Anterior cingulate cortex (tissue), 58 donors: ENCODE measurements at places on chromosomes 2 and 18.
A peak's percentile ranks its signal among the peaks of the same experiment; 100 is the strongest.

GRCh38 chr2:26933431-26934334 is 36.8 kb upstream of the MAPRE3 start:
- DNase-seq = no peak

- no peak for DNase-seq
Measured at GRCh38 chr2:218570850-218571249, 2.2 kb downstream of the CNOT9 start.

DNA sequence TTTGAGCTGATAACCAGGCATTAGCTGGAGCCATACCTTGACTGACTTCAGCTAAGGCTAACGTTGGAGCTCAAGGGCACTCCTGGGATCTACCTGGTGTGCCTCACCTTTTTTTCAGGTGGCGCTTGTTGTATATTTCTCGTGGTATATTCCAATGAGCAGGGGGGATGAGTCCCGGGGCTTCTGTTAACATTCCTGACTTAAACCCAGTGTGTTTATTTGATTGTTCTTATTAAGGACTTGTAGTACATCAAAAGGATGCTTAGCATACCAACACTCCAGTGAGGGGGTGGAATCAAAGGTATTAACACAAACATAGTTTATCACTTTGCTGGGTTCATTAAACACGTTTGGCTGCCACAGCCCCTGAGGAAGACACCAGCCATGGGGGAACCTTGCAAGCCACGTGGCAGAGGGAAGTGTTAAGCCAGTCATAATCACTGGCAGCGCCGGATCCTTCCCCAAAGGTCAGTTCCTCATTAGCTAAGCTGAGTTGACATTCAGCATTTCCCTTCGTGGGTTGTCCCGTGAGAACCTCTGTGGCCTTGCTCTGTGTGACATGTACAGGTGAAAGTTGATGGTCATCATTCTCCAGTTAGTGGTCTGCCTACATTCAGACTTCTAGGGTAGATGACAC is 119.5 kb upstream of the MCFD2 start:
- DNase-seq = peak; percentile 43

GRCh38 chr2:233255151-233255550 is 3.7 kb downstream of the ATG16L1 start:
- DNase-seq = no peak

DNA sequence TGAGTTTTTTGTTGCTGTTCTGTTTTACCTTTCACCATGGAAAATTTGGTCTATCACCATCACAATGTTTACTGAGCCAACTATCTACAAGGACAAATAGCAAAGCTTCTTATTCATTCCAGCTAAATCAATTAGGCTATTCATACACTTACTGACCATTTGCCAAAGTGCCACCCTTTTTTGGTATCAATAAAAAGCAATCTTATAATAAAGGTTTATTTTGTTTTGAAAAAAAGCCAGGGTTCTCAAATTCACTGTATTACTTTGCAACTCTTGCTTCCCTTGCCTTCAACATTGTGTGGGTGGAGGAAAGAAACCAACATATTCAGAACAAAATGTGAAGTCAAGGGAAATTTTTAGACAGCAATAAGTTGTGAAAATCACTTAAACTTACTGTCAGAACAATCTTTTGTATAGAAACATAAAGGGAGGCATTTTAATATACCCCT is 15.3 kb downstream of the PELI1 start:
- no peak for DNase-seq

- no peak for DNase-seq
Measured at GRCh38 chr2:148416248-148416647, 228.3 kb upstream of the EPC2 start.

- no peak for DNase-seq
Measured at GRCh38 chr2:104118889-104119288, 735.0 kb upstream of the POU3F3 start.

DNA sequence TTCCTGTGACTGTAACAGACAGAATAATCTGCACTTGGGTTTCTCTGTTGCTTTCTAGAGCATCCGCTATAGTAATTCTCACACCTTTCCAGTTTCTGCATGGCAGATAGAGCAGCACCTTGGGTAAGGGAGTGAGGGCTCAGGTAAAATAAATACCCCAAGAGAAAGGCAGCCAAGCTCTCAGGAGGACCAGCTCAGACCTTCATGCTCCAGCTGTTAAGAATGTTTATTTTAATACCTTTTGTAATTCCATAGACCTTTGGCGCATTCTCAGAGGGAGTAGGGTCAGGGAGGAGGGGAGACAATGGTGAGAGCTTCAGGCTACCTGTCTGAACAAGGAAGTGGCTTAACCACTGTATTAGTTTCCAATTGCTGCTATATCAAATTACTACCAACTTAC is 16.2 kb upstream of the TMEM178A start:
- DNase-seq = no peak

DNA sequence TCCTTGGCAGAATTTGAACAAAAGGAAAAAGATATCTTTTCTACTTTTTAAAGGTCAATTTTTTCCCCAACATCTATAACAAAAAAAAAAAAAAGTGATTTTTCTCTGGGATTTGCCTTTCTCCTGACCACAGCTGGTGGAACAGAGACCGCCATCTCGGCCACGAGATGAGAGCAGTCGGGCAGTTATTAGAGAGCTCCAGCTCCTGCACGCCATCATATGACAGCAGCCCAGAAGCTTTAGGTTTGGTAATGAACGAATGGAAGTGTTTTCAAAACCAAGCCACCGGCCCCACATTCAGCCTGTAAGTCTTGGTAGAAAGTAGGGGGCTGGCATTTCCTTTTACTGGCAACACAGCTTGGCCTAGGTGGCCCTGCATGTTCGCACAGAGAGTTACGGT is 94.9 kb upstream of the FZD7 start:
- no peak for DNase-seq
